ENCODE measurements at places on chromosomes 1 and 21.

DNA sequence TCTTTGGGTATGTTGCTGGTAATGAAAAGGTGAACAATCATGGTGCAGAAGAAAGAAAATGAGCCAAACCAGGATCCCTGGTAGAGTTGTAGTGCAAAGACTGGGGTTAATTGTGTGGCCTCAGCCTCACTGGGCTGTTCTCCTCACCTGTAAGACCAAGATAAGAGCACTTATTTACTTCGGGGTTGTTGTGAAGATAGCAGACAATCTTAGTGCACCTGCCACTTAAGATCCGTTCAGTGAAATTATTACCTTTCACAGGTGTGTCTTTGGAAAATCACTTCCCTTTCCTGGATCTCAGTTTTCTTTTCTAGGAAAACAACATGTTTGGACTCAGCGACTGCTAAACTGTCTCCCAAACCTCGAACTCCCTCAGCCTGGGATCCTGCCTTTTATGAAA is 1.3 kb upstream of the FGGY start:
- DNase-seq = no peak

DNA sequence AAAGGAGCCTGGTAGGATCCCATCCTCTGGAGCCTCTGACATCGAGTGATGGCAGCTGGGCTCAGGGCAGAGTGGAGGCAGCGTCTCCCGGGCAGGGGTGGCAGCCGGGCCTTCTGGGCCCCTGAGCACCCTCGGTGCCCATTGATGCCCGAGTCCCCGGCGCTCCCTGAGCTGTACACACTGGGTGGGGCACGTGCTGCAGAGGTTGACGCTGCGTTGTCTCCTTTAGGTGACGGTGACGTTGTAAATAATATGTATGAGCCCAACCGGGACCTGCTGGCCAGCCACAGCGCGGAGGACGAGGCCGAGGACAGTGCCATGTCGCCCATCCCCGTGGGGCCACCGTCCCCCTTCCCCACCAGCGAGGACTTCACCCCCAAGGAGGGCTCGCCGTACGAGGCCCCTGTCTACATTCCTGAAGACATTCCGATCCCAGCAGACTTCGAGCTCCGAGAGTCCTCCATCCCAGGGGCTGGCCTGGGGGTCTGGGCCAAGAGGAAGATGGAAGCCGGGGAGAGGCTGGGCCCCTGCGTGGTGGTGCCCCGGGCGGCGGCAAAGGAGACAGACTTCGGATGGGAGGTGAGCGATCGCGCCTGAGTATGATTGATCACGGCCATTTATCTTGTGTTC is 117.0 kb downstream of the PRDM16 start:
- DNase-seq = no peak

- no peak for DNase-seq
These were observed 83.4 kb downstream of the SLC16A1 start for GRCh38 chr1:112872551-112872962.

DNA sequence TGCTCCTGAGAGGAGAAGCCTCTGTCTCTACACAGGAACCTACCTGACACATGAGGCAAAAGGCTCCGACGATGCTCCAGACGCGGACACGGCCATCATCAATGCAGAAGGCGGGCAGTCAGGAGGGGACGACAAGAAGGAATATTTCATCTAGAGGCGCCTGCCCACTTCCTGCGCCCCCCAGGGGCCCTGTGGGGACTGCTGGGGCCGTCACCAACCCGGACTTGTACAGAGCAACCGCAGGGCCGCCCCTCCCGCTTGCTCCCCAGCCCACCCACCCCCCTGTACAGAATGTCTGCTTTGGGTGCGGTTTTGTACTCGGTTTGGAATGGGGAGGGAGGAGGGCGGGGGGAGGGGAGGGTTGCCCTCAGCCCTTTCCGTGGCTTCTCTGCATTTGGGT is 3.9 kb upstream of the ACKR1 start:
- DNase-seq = no peak

DNA sequence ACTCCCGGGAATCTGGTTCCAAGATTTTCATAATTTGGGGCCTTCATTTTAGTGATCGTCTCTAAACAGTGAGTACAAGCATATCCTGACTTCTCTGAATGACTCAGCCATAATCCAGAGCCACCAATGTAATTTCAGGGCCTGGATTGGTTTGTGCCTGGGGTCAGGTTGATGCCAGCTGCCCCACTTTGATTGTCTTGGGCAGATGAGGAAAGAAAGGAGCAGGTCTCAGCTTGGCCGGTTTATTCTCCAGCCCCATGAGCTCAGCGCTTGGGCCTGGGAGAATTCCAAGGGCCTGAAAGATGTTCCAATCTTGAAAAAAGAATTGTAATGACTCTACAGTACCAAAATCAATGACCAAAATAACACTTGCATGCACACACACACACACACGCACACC is 71.2 kb upstream of the ECE1 start:
- no peak for DNase-seq

DNA sequence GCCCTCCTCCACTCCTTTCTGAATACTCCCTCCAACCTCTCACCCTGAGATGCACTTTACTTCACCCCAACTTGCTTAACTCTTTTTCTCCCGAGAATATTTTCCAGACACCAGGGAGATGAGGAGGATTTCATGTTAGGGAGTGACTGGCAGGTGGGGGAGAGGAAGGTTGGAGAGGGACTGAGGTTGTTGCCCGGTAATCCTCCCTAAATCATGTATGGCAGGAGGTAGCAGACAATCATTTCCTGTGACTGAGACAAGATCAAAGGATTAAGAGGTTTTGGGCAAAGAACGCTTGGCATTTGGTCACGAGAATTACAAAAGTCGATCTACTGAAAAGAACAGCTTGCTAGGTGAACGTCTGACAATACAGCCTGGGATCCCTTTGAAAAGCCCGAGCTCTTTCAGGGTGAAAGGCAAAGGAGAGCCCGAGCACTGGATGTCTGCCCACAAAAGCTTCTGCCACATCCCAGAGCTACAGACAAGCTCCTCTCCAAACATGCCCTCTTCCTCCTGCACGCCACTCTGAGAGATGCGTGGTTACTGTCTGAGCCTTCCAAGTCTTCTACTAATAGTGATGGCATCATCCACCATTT is 154.1 kb downstream of the DAB1 start:
- DNase-seq = no peak

All from stimulated activated CD8-positive, alpha-beta memory T cell treated with anti-CD3 and anti-CD28 coated beads, Interleukin-4, amount 100 ng/mL, for 1 hour (primary cell).